Muscle of back (tissue), 13 donors: ENCODE measurements at places on chromosomes 7 and 10.

- DNase-seq: no peak
These were observed 87.6 kb downstream of the ARMH3 start for GRCh38 chr10:101968286-101968939.

DNA sequence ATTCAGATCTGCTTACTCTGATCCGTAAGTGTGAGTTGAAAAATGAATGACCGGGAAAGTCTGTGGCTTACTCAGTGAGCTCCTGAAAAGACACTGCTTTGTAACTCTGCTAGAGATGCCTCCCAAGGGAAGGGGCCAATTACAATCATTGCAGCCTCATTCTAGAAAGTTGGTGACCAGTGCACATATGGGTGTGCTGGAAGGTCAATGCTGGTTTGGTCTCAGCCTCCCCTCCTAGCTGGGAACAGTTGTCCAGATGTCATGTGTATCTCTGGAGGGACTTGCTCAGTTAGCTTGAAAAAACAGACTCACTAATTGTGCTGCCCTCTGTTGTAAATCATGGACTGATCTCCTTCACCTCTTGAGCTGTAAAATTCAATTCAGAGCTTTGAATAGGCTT lies 405.0 kb downstream of the ADRA2A start:
- no peak for DNase-seq

- DNase-seq: no peak
These were observed 15.6 kb upstream of the ZNF25 start for GRCh38 chr10:37992083-37992482.

DNA sequence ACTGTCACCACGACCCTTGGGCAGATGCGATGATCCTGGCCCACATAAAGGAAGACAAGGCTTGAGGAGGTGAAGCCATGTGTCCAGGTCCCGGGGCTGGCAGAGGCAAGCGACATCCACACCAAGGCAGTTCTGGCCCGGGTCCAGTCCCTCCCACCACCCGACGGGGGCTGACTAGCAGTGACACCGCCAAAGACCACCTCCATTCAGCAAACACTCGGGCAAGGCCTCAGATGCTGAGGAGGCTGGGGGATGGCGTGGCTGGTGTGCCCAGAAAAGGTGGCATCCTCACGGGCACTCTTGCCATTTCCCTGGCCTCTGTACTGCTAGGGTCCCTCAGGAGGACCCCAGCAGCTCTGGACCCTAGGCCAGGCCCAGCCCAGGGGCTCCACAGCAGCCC lies 219.0 kb downstream of the ELFN1 start:
- no peak for DNase-seq

GRCh38 chr7:37385787-37386186 lies 62.9 kb downstream of the ELMO1 start:
- DNase-seq: no peak

GRCh38 chr10:44965651-44966097 lies 6.1 kb downstream of the RASSF4 start:
- no peak for DNase-seq

GRCh38 chr7:142962991-142963390 lies 828 bp upstream of the KEL start:
- no peak for DNase-seq

DNA sequence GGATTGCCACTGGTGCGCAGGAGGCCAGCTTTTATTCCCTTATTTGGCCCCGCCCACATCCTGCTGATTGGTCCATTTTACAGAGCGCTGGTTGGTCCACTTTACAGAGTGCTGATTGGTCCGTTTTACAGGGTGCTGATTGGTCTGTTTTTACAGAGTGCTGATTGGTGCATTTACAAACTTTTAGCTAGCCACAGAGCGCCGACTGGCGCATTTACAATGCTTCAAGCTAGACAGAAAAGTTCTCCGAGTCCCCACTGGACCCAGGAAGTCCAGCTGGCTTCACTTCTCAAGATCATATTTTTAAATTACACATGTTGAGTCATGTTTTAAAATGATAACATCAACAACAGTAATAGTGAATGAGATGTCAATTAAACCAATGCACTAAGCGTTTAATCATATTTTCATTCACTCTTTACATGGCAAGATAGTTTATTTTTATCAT lies 128.3 kb downstream of the CUBN start:
- DNase-seq: peak; percentile 64

- DNase-seq: no peak
These were observed 127.6 kb downstream of the JCAD start for GRCh38 chr10:29931833-29932232.

GRCh38 chr7:5408777-5409176 lies 14.9 kb downstream of the TNRC18 start:
- no peak for DNase-seq

DNA sequence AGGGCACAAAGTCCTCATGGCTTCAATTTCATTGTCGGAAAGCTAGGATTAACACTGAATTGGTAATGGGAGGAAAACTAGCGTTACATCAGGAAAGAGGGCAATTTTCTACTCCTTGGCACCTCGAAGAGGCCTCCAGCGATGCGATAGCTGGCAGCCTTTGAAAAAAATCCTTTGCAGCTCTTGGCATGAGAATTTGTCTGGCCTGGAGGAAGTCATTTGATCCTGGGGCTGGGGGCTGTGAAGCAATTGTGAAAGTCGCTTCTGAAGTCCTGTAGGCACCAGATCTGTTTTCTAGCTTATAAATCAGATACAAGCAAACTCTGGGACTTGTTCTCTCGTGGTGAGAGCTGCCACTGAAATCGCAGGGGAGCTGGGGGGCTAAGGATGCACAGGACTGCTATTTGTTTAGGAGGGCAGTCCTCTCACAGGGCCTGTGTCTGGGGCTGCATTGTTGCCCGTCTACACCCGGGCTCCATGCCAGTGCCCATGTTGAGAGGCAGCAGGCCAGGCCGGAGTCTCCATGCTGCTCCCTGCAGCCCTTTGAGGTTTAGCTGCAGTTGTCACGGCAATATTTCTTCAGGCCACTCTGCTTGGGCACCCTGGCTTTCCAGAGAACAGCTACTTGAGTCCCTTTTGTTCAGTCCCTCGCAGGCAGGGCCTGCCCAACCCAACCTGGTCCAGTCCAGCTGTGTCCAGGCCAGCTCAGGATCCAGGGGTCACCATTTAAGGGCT lies 206.8 kb upstream of the LYZL1 start:
- no peak for DNase-seq

- DNase-seq: peak; percentile 24
These were observed 478.6 kb downstream of the LRMDA start for GRCh38 chr10:75910032-75910431.

DNA sequence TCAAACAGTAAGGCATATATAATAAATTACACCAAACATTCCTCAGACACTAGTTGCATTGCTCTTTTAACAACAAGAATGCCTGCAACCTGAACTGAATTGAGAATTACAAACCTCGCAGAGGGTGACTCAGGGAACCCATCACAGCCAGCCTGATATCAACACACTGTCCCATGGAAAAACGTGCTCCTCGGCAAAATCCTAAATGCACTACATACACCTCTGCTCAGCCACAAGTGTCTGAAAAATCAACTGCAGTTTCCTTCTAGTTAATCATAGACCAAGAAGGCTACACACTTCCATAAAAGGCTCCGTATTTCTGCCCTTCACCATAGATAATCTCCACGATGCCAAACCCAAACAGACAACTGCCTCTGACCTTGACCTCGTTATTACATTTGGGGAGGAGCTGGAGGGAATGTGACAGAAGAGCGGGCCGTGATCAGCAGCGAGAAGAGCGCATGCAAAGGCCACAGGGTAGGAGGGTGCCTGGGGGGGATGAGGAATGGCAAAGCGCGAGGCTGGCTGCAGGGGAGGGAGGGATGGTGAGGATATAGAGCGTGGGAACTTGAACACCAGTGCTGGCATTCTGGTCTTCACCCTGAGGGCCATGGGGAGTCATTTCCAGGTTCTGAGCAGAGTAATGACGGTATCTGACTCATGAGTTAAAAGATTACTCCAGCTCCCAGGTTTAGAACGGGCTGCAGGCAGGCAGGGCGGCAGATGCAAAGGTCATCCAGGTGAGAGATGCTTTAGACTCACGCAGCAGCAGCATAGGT lies 201.9 kb upstream of the FRMD4A start:
- no peak for DNase-seq

GRCh38 chr7:100585511-100586265 lies at the start of gene LRCH4:
Gene LRCH4 (minus strand): TSS chr7:100586129. CDS start chr7:100586100, 29 bp downstream.
- DNase-seq: peak; percentile 39

DNA sequence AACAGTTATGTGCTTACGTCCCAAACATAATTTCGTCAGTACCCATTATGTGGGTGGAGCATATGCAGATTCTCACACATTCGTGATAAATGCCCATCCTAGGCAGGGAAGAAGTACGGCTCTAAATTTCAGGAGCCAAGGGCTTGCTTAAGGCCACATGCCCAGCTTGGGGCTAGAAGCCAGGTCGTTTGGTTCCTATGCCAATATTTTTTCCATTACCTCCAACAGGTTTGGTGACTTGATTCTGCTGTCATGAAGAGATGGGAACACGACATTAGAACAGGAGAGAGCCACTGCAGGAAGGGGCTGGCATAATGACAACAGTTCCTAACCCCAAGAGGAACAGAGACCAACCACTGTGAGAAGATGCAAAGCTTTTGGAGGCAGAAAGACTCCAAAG lies 85.1 kb downstream of the HIPK2 start:
- DNase-seq: no peak

- no peak for DNase-seq
These were observed 41.2 kb downstream of the AP3M1 start for GRCh38 chr10:74109452-74109851.

DNA sequence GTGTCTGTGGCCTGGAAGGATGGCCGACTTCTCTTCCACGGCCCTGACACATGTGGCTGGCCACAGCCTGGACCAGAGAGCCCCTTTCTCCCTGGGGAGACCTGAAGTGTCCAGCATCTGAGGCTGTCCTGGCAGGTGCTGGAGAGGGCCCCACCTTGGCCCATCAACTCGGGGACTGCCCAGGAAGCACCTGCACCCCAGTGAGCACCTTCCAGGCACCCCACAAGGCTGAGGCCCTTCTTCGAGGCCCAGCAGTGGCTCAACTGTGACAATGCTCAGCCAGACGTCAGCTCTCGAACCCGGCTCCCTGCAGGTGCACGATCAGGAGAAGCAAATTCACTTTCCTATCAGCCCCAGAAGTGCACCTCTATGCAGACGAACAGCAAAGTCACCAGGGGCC lies 24.3 kb downstream of the RGS10 start:
- no peak for DNase-seq

DNA sequence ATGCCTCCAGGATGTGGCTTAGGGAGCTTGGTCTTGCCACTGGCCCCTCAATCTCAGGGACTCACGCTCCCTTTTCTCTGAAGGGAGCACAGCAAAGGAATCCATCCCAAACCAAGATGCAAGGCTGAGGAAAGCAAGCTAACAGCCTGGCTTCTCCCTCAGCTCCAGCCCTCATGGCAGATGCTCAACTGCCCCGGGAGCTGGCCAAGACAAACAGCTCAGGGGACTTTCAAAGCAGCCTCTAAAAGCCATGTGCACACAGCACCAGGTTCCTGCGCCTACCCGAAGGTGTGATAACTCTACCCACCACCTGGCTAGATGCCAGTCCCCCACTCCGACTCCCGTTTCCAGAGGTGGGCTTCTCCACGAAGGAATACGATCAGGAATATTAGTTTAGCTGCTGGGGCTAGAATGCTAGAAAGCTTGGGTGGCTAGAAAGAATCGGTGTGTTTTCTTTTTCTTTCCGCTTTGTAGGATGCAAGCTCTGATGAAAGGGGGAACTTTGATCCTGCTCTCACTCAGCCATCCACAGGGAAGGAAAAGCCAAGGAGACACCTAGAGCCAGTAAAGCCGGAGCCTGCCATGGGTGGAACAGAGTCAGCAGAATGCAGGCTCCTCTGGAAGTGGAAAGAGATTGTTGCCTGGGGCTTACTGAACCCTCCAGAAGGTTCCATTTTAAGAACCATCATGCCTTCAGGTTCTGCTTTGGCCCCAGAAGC lies 89.0 kb upstream of the FGFR2 start:
- no peak for DNase-seq

DNA sequence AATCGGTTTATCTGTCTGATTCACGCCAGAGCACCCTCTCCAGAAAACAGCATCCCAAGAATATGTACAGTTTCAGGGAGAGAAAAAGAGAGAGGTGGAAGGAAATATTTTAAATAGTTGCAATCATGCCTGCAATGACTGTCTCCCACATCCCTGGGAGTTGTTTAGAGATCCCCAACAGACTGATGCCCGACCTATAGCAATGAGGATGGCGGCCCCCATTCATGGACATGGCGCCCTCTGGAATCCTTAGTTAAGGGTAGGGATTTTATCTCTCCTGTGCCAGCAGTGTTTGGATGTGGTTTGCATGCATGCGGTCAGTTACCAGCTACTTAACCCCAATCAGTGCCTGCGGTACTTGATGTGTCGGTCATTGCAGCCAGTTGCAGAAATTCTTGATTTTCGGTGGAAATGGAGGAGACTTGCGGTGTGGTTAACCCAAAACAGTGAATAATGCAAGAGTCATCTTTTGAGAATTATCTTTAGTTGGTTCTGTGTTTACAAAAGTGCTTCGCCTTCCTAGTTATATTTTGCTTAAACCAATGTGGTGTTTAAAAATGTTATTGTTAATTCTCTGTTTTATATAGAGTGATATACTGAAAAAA lies 186.0 kb upstream of the TCF7L2 start:
- DNase-seq: no peak

- DNase-seq: no peak
These were observed 70.1 kb downstream of the ADCY1 start for GRCh38 chr7:45644237-45644636.

GRCh38 chr10:97873569-97873968 lies 23.9 kb downstream of the GOLGA7B start:
- DNase-seq: no peak

DNA sequence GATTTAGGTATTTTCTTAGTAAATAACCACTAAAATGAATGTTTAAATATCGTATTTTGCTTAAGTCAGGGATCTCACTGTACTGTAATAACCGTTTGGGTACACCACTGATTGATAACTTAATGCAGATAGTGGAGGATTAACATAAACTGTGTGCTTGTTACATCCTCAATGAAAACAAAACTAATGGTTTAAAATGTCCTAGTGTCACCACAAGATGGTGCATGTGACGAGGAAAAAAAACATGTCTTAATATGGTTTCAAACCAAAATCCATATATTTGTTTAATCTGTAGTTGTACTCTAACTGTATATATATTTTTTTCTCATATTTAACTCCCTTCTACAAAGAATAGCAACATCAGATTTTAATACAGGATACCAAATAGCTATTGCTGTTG lies 19.2 kb downstream of the ARMC10 start:
- DNase-seq: no peak

GRCh38 chr10:6225263-6225814 lies 22.6 kb downstream of the PFKFB3 start:
- no peak for DNase-seq

GRCh38 chr7:22470981-22471380 lies 29.0 kb downstream of the STEAP1B start:
- DNase-seq: no peak

- no peak for DNase-seq
These were observed 374.3 kb downstream of the RPS24 start for GRCh38 chr10:78407966-78408365.
